ENCODE measurements at places on chromosomes 6 and 20. TPM values are rescaled to one million over a fixed set of nuclear protein-coding genes. Genes with fewer than 3 reads are reported as not detected.

CCN6 gene
- total RNA-seq: not detected

PACSIN1 gene
- 11.3 TPM for total RNA-seq

TRIM31 gene
- total RNA-seq: not detected

OR2H2 gene
- total RNA-seq: not detected

RNF114 gene
- 52.1 TPM for total RNA-seq

SYCP2 gene
- total RNA-seq: 0.94 TPM

PLN gene
- 2,342 TPM for total RNA-seq

KIF16B gene
- 18.3 TPM for total RNA-seq

DNA sequence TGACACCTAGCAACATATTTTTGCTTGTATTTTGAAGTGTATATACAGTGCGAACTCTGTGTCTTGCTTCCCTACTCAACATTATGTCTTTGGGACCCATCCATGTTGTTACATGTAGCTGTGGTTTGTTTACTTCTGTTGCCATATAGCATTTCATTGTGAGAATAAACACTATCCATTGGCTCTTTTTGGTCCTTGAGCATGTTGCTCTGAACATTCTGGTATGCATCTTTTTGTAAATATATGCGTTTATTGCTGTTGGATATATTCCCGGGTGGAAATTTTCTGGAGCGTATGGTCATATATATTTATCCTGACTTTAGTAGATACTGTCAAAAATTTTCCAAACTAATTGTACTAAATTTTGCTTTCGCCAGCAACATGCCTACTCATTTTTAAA is 222.5 kb upstream of the SPTLC3 start:
- no peak for DNase-seq

GRCh38 chr6:67887419-67887746 is 747.7 kb upstream of the ADGRB3 start:
- no peak for DNase-seq

GRCh38 chr6:160863782-160864181 is 127.8 kb upstream of the MAP3K4 start:
- DNase-seq: no peak

DNA sequence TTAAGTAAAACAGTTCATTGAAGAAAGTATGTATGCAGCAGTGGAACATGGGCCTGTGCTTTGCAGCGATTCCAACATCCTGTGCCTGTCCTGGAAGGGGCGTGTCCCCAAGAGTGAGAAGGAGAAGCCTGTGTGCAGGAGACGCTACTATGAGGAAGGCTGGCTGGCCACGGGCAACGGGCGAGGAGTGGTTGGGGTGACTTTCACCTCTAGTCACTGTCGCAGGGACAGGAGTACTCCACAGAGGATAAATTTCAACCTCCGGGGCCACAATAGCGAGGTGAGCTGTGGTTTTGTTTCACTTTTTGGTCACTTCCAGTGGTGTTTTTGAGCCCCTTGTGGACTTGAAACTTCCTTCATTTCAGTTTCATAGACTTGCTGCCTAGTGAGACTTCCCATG is 1.7 kb downstream of the TULP4 start:
- DNase-seq: peak; percentile 44

- DNase-seq: no peak
Observed at GRCh38 chr6:44113414-44113813, 13.8 kb downstream of the MRPL14 start.

- DNase-seq: no peak
Observed at GRCh38 chr20:21322921-21323331, 19.8 kb downstream of the XRN2 start.

DNA sequence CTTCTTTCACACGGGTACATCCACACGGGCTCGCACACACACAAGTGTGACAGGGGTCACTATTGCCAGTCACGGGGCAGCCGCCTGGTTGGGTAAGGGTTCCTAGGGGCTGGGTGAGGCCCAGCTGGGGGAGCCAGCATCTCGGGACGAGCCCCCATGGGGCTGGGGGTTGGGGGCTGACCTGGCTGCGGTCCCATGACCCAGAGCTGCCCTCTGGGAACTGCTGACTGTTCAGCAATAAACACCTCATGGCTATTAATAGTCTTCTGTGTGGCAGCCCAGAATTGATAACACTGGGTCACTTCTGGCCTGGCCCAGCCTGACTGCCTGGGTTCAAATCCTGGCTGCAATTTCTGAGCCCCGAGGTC is 23.8 kb downstream of the VEGFA start:
- no peak for DNase-seq

DNA sequence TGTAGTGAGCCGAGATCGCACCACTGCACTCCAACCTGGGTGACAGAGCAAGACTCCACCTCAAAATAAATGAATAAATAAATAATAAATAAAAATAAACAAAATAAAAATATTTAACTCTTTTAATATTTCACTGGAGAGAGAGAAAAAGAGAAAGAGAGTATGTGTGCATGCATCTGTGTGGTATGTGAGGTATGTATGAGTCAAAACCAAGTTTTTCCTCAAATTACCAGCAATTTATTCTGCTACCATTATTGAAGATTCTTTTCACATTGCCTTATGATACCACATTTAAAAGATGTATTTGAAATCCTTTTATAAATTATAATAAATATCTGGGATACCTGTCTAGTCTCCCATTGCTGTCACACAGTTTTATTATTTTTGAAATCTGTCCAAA is 122.1 kb downstream of the CD164 start:
- no peak for DNase-seq

- DNase-seq: no peak
Observed at GRCh38 chr20:4147319-4147718, 132.0 kb upstream of the RNF24 start.

GRCh38 chr20:43187476-43188233 is 2.1 kb downstream of the PTPRT start:
- peak; percentile 82 for DNase-seq

- DNase-seq: no peak
Observed at GRCh38 chr6:18263418-18264218, 712 bp downstream of the DEK start.

GRCh38 chr6:106431405-106431804 is 70.9 kb downstream of the CRYBG1 start:
- DNase-seq: no peak

GRCh38 chr6:148864941-148865340 is 118.1 kb downstream of the UST start:
- DNase-seq: no peak

- no peak for DNase-seq
Observed at GRCh38 chr20:57829805-57830514, 120.1 kb upstream of the PMEPA1 start.

DNA sequence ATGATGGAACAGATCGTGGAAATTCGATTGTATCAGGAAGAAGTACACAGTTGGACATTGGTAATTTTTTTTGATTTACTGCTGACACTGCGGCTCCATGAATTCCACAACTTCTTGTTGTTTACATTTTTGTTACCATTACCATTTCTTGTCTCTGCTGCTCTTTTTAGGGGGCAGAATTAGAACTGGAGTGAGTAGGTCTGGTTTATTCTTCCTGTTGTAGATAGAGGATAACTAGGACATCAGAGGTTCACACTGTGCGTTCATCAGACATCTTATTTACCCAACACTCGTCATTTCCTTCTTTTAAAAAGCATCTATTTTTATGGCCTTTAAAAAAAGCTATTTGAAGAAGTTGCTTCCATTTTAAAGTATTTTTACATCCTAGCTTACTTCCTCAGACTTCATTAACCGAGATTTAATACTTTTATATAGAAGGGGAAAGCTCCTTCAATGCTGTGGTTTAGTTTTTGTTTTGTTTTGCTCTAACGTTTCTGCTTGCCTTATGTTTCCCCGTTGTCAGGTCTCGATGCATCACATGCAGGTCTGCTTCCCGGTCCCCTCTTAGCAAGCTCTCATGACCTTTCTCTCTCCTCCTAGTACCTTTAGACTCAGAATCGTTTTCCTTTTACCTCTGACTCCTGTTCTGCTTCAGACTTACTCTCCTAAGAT is 139.1 kb downstream of the ARID1B start:
- DNase-seq: no peak

- DNase-seq: no peak
Observed at GRCh38 chr6:125984311-125984710, 2.0 kb upstream of the TRMT11 start.

GRCh38 chr6:1059596-1059995 is 252.3 kb upstream of the FOXQ1 start:
- DNase-seq: no peak

DNA sequence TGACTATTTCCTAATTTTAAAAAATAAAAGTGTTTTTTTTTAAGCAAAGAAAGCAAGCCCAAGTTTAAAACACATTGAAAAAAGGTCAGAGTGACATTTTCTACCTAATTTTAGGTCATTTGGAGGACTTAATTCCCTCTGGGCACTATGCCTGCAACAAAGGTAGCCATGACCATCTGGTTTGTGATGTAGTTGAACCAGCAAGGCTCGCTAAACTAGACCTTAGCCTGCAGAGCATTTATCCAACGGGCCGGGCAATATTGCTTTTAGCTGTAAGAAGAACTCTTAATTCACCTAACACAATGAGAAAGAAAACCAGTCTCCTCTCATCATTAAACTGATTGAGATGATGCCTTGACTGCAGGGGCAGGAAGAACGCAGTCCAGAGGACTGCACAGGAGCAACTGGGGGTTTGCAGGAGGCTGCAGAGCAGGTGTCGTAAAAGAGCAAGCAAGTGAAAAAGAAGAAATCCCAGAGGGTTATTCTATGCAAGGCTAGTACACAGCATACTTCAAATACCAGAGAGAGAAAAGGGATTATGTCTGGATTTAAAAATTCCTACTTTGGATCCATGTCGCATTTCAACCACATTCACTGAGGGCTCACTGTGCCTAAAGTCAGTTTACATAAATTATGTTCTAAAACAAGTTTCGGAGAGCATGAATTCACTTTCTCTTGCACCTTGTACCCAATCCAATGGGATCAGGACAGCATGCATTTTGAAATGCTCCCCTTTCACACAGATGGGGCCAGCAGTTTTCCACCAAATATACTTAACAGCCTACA is 12.8 kb downstream of the TRAF3IP2 start:
- no peak for DNase-seq

- no peak for DNase-seq
Observed at GRCh38 chr20:6501061-6501460, 266.4 kb upstream of the BMP2 start.

DNA sequence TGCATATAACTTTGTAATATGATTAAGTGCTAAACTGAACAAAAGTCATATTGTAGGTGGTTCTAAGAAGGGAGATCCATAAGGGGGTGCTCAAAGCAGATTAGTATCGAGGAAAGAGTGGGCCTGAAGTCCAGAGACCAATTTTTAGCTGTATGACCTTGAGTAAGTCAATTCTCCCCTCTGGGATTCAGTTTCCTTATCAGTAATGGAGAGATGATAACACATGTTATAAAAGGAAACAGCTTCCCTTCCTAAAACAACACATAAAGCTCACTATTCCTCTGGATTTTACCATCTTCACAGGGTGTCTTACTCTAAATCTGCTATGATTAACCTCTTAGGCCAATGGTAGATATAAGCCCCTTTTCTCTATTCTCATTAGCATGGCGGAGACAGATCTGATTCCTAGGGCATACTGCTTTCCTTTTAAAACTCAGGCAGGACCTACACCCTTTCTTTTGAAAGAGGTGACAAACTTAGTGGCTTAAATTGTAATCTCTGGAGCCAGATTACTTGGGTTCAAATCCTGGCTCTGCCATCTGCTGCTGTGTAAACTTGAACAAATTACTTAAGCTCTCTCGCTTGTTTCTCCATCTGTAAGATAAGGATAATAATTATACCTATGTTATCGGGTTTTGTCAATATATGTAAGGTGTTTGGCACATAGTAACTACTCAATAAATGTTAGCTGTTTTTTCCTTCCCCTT is 39.5 kb downstream of the ACSS2 start:
- no peak for DNase-seq

GRCh38 chr6:16400248-16400760 is 161.9 kb downstream of the GMPR start:
- DNase-seq: no peak

- DNase-seq: no peak
Observed at GRCh38 chr6:38131527-38131965, 312.0 kb downstream of the ZFAND3 start.

DNA sequence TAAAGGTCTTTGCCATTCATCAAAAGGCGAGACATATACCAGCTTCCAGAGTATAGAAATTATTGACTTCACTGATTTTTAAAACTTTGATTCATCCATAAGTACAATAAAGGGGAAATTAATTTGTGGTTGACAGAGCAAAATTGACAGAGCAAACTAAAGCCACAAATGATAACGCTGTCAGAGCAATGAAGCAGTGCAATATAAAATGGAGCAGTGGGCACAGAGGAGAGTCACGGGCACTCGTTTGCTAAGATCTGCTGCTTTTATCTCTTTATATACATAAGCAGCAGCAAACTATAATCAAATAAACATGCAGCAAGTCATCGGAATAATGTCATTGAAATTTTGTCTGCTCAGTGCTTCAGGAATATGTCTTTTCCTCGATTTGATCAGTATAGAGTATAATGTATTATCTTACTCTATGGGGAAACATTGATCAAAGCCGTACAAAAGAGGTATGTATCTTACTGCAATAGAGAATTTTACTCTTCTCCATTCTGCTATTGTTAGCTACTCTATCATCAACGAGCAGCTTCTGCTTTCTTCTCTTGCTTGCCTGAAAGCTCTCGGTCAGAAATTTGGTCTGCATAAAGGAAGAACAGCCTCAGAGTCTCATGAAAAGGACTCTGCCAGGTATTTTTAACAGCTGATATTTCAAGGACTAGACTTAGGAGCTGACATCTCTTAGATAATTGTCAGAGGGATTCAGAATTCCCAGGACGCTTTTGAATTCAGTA is 546.0 kb upstream of the ARID1B start:
- no peak for DNase-seq

DNA sequence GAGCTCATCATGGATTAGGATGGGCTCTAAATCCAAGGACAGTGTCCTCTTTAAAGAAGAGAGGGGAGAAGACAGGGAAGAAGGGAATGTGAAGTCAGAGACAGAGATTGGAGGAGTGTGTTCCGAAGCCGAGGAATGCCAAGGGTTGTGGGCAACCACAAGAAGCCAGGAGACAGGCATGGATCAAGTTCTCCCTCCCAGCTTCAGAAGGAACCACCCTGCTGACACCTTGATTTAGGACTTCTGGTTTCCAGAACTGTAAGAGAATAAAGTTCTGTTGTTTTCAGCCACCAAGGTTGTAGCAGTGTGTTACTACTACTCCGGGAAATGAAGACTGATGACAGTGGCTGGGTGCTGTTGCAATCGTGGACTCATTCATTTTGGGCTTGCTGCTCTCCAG is 120.1 kb downstream of the RPS12 start:
- DNase-seq: no peak

GRCh38 chr6:155448668-155449449 is 6.8 kb downstream of the NOX3 start:
- no peak for DNase-seq

GRCh38 chr6:137473598-137473997 is 20.6 kb downstream of the OLIG3 start:
- DNase-seq: no peak

GRCh38 chr6:16064671-16065072 is 64.2 kb upstream of the MYLIP start:
- DNase-seq: no peak
